ENCODE measurements at places on chromosomes 12 and 14. TPM values are rescaled to one million over a fixed set of nuclear protein-coding genes. Genes with fewer than 3 reads are reported as not detected.
A peak's percentile ranks its signal among the peaks of the same experiment; 100 is the strongest.

DNA sequence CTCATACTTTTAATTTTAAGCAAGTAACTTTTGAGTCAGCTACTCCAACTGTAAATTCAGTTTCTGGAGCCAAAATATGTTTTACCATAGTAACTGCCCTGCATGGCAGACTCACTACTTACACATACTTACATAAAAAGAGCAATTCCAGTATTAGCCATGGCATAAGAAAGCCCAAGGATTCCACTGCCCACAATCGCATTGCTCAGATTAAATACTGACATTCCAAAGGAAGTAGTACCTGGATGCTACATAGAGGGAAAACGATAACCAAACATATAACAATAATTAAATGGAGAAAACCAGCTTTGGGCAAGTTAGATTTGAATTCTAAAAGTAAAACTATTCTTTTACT, 2.2 kb downstream of the SLC38A2 start:
- DNase-seq: no peak

The TOMM20L gene
- total RNA-seq: not detected

DNA sequence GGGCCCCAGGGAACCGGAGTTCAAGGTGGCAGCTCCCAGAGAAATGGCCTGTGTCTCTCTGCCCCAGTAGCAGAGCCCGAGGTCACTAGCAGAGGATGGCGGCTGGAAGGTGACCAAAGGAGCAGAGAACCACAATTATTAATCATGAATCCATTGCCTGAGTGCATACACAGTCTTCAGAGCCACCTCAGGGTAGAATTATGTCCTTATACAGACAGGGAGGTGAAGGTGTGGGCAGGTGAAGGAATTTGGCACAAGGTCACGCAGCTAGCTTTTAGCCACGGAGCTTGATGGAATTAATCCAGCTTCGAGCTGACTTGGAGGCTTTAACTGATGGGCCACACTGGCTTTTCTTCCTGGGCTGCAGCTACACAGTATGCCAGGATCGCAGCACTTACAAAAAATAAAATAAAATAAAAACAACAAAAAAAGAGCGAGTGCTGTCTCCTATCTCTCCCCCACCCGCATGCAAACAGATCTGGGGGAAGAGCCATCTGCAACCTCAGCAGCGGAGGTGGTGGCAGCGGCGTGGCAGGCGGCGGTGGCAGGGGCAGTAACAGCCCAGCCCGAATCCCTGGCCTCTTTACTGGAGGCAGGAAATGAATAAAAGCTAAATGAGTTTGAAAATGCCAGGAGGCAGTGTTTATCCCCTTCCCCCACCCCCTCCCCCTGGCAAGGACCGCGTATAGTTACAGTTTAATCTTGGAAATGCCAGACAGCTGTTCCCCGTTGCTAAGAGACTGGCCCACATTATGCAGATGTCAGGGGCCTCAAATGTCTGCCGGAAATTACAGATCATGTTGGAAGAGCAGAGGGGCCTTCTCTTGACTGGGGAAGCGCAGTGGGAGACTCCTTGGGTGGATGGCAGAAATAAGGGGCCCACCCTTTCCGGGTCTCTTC, 93.5 kb downstream of the LRRC74A start:
- DNase-seq: peak; percentile 55

- no peak for DNase-seq
Measured at GRCh38 chr14:82595466-82595865, 1061.8 kb upstream of the SEL1L start.

- DNase-seq: no peak
Measured at GRCh38 chr12:2329661-2330210, 276.9 kb downstream of the CACNA1C start.

The KCNJ8 gene
- not detected for total RNA-seq

- DNase-seq: no peak
Measured at GRCh38 chr14:100761481-100761880, 34.8 kb downstream of the DLK1 start.

The PLBD1 gene
- total RNA-seq: 0.32 TPM

The CAPS2 gene
- total RNA-seq: 2.4 TPM

The MAP1LC3B2 gene
- total RNA-seq: 1.7 TPM

The TAS2R14 gene
- 0.64 TPM for total RNA-seq

DNA sequence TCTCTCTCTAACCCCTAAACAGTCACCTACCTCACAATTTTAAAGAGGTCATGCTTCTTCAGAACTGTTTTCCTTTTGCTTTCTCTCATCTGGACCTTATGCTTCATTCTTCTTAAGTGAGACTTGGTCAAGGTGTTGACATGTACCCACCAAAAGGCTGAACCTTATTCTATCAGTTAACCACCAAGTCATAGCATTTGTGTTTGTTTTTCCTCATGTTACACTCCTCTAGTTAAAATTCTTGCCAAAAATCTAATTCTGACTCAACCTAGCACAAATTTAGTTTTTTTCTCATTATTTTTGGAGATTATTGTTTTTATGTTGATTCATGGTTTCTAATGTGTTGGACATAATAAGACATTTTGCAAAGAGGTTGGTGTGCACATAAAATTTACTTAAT, 578.6 kb downstream of the SLC16A7 start:
- DNase-seq: no peak

- DNase-seq: no peak
Measured at GRCh38 chr14:40058901-40059897, 627.0 kb upstream of the FBXO33 start.

DNA sequence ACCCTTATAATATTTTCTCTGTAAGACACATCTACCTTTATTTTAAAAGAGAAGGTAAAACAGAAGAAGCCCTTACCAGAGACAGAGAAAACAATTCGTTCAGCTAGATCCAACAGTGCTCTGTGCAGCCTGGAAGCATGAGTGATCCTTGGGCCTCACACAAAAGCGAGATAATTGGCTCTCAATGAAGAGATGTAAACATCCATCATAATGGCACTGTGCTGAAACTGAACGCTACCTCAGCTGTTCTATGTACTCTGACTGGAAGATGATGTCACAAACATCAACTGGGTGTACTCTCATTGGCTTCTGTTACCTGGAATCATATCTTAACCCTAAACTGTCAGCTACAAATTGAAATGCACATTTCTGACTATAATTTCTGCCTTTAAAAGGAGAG, at the start of gene MGAT4C:
TSS of gene MGAT4C (minus strand) at position 229 of the 400 bp plus-strand sequence.
- no peak for DNase-seq

GRCh38 chr14:89058697-89059096, 234.2 kb downstream of the TTC8 start:
- no peak for DNase-seq

- DNase-seq: no peak
Measured at GRCh38 chr12:19829100-19829853, 390.0 kb downstream of the AEBP2 start.

GRCh38 chr14:53915364-53916014, 41.1 kb downstream of the BMP4 start:
- DNase-seq: no peak

DNA sequence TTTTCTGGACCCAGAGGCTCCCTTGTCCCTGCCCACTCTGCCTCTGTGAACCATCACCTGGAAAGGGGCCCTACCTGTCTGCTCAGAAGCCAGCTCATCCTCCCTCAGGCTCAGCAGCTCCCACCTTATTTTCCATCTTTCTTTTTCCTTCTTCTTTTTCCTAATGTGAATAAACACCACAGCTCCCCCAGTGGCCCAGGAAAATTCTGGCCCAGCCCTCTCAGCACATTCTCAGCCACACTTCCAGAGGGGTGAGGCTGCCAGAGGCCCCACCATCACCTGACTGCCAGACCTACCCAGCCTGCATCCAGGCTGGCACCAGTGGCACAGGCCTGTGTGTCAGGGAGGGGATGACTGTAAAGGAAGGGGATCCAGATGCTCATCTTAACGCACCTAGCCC, 23.0 kb downstream of the ZFHX2 start:
- no peak for DNase-seq

GRCh38 chr14:75991753-75992152, 6.2 kb downstream of the IFT43 start:
- DNase-seq: no peak

The MANSC4 gene
- not detected for total RNA-seq

The OR4E2 gene
- not detected for total RNA-seq

The AMIGO2 gene
- total RNA-seq: 20.6 TPM

DNA sequence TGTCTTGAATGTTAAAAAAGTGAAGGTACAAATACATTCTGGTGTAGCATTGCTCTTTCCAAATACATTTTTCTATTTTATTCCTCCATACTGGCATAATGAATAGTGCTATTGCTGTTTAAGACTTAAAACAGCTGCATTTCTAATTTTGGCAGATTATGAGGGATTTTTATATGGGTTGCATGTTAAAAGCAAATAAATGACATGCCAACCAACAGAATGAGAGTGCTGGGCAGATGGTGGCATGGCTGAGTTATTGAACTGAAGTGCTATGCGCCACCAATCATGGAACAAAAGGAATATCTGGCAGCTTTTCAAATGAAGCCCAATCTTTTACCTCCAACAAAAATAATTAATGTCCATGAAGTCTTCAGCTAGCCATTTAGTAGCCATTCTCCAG, 215.0 kb downstream of the PRKD1 start:
- DNase-seq: no peak

GRCh38 chr14:68144051-68144681, 324.6 kb downstream of the RAD51B start:
- no peak for DNase-seq

- DNase-seq: no peak
Measured at GRCh38 chr12:101116911-101117310, 93.1 kb downstream of the SLC5A8 start.

GRCh38 chr12:55642267-55642666, 5.6 kb downstream of the OR10P1 start:
- DNase-seq: no peak

The IKZF4 gene
- total RNA-seq: 22.9 TPM

DNA sequence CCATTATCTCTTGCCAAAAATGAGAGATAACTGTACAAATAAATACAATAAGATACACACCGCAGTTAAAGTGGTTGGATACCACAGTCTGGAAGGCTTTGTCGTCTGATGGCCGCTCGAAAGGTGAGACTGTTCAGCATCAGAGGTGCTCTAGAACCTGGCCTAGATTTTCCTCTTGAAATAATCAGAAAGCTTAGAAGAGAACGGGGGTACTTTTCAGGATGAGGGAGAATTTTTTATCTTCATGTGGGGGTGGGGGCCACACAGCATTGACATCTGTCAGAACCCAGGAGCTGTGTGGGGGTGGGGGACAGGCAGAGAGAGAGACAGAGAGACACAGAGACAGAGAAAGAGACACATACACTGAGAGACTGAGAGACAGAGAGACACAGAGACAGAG, 90.5 kb downstream of the GALNT9 start:
- DNase-seq: no peak

The TIGAR gene
- 14.0 TPM for total RNA-seq

GRCh38 chr12:108702595-108703320, 28.6 kb downstream of the CORO1C start:
- DNase-seq: no peak

DNA sequence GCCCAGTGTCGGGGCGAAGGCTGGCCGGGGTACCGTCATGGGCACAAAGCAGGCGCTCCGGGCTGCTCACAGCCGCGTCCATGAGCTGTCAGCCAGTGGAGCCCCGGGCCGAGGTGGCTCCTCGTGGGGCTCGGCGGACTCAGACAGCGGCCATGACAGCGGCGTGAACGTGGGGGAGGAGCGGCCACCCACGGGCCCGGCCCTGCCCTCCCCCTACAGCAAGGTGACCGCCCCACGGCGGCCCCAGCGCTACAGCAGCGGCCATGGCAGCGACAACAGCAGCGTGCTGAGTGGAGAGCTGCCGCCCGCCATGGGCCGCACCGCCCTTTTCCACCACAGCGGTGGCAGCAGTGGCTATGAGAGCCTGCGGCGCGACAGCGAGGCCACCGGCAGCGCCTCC, 39.0 kb downstream of the KIF26A start:
- no peak for DNase-seq

- DNase-seq: no peak
Measured at GRCh38 chr12:32467959-32468863, 68.9 kb downstream of the FGD4 start.

DNA sequence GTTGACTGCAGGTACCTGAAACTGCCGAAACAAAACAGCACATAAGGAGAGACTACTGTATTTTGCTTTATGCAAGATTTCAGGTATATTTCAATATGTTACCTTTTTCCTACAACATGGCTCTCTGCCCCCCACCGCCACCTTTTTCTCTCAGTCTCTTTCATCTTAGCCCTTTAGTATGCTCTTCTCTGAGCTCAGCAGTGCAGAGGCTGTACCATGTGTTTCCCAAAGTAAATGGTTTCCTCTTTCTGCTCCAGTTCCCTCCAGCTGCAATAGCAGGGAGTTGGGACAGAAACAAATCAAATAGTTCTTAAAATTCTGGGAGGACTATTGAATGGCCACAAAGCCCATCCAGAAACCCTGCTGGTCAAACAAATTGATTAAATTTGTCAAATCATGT, 4.3 kb downstream of the AMN1 start:
- DNase-seq: no peak

The PMCH gene
- 0.68 TPM for total RNA-seq

DNA sequence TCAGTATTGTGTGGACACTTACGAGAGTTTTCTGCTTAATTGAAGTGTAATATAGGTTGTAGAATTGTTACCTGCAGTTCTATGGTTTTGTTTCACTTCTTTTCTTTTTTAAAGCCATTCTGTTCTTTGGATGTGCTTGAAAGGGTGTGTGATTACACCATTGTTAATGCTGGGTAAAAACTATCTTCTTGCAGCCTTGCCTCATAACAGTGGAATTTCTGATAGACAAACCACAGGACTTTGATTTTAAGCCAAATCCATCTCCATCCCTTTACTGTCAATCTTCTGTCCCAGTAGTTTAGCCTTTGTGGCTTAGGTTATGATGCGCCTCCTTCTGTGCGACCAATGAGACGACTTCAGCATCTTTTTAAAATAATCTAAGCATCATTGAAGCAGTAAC, 182.3 kb downstream of the PELI2 start:
- DNase-seq: no peak

- DNase-seq: no peak
Measured at GRCh38 chr12:49041881-49042484, 18.6 kb downstream of the KMT2D start.

- DNase-seq: no peak
Measured at GRCh38 chr14:22471545-22472121, 117.4 kb downstream of the DAD1 start.

Data from activated naive CD8-positive, alpha-beta T cell treated with anti-CD3 and anti-CD28 coated beads for 36 hours (primary cell).